ENCODE measurements at places on chromosomes 4 and X.

DNA sequence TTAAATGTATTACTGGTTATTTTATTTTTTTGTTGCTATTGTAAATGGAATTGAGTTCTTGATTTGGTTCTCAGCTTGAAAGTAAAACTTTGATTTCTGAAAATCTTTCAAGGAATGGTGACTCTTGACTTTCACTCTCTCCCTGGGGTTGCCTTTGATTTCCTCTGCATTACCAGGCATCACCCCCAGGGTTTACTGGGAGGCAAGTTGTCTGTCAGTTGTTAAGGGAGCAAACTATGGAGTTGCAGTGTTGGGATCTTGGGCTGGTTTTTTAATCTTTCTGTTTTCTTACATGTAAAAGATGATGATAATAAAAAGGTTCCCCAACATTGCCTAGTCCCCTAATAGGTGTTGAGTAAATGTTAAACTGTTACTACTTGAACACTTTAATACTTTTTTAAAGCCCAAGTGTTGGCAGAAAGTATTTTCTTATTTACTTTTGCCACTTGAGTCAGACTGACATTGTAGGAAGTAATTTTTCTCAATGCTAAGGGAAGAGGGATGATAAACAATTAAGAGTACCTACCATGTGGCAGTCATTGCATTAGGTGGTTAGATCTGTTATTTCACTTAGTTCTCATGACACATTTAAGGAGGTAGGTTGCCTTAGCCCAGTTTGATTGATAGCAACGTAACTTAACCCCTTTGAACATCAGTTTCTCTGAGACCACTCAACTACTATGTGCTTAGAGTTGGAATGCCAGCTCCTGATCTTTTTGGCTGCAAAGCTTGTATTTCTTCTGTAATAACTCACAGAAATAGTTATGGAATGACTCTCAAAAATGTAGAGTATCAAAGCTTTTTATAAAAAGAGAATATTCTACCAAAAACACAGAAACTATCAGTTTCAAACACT is 67.1 kb downstream of the DCLK2 start:
- DNase-seq = no peak

- DNase-seq = peak; percentile 84
Measured at GRCh38 chr4:6720202-6720699, 4.3 kb downstream of the BLOC1S4 start.

DNA sequence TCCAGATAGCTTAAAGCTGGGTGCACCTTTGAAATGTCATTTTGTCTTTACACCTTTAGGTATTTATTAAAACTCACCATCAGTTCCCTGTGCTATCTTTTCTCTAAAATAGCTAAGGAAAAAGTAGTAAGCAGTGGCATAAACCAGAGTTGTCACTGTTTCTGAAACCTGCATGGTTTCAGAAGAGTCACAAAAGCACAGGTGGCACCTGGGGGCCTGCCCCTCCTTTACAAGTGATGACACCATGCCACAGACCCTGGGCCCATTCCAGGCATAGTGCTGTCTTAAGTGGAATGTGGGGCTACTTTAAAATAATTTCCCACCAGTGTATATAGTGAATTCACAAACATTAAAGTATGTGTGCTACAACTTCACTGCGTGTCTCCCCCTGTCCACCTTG is 47.8 kb downstream of the DCUN1D4 start:
- no peak for DNase-seq

DNA sequence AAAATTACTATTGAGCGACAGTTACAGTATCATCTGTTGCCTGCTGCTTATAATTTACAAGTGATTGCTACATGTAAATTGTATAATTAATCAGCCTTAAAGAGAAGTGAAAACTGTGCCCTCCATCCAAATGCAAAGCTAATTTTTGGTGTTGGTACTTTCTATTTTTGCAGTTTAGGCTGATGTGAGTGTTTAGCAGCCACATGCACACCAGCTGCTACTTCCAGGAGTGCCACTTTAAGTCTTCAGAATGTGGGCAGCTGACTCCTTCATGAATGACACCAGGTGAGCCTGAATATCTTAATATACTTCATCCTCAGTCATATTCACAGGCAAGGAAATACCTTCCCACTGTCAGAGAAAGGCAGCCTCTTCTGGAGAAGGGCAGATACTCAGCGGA is 149.8 kb upstream of the RASGEF1B start:
- no peak for DNase-seq

- no peak for DNase-seq
Measured at GRCh38 chr4:152619556-152619955, 60.2 kb downstream of the TMEM154 start.

GRCh38 chr4:92678292-92678691 is 374.5 kb downstream of the GRID2 start:
- no peak for DNase-seq

DNA sequence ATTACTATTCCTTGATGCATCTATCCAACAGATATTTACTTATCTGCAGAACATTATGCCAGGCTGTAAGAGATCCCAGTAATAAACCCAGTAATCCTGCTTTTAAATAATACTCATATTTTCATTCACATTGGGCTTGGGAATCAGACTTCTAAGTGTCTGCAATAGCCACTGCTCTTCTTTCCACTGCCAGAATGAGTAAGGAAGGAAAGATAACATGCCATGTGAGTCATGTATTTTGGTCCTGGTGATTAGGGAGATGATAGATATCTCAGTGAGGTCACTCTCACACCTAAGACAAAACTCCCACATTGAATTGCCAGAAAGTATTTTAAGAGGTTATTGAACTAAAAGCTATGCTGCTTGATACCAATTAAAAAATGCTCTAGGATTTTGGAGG is 13.9 kb upstream of the HEPH start:
- no peak for DNase-seq

- no peak for DNase-seq
Measured at GRCh38 chr4:113645771-113646441, 115.6 kb downstream of the CAMK2D start.

DNA sequence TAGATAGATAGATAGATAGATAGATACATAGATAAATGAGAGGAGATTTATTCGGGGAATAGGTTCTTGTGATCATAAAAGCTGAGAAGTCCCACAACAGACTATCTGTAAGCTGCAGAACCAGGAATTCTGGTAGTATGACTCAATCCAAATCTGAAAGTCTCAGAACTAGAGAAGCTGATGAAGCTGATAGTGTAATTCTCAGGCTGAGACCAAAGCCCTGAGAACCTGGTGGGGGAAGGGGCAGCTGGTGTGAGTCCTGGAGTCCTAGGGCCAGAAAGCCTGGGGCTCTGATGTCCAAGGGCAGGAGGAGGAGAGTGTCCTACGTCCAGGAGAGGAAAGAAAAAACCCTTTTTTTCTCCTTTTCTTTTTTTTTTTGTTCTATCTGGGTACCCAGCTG is 8.0 kb upstream of the BANK1 start:
- no peak for DNase-seq

DNA sequence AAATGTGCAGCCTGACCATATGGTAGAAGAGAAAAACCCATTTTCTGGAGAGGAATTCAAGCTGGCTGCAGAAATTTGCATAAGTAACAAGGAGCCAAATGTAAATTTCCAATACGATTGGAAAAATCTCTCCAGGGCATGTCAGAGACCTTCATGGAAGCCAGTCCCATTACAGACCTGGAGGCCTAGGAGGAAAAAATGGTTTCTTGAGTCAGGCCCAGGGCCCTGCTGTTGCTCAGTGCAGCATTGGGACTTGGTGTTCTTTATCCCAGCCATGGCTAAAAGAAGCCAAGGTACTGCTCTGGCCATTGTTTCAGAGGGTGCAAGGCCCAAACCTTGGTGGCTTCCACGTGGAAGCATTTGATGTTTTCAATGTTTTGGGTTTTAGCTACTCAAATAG is 70.6 kb downstream of the MAGEC2 start:
- DNase-seq = no peak

- no peak for DNase-seq
Measured at GRCh38 chrX:104854188-104854587, 288.2 kb downstream of the IL1RAPL2 start.

DNA sequence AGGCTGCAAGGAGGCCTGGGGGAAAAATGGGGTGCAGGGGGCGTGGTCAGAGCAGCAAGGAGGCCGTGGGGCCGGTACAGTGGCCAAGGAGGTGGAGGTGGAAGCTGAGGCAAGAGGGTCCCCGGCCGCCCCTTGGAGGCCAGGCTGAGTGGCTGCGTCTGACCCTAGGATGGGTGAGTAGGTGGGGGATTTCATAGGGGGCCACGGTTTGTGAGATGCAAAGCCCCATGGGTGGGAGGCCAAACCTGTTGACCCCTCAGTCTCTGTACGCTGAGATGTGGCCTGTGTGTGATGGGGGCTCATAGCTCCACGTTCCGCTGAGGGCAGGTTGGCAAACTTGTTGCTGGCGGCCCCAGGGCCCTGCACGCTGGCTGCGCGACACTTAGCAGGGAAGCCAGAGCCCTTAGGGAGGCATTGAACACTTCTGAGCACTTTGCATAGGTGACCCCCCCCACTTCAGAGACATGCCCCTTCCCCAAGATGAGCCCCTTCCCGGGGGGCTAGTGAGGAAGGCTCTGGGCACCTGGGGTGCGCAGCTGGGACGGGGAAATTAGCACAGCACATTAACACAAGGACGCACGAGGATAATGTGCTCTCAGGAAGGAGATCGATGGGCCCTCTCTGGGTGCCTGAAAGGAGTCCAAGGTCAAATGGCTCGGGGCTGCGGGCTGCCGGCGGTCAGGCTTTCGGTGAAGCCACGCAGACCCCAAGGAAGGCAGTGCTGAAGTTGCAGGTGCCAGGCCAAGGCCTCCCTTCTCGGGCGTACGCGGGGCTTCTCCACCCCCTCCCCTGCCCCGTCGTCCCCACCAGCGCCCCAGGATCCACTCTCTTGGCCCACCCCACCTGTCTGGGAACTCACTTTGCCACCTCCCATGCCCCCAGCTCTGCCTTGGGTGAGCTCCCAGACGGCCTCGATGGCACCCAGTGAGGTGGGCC is 107.4 kb downstream of the HMX1 start:
- no peak for DNase-seq

- no peak for DNase-seq
Measured at GRCh38 chr4:168208957-168209614, 109.5 kb downstream of the DDX60 start.

DNA sequence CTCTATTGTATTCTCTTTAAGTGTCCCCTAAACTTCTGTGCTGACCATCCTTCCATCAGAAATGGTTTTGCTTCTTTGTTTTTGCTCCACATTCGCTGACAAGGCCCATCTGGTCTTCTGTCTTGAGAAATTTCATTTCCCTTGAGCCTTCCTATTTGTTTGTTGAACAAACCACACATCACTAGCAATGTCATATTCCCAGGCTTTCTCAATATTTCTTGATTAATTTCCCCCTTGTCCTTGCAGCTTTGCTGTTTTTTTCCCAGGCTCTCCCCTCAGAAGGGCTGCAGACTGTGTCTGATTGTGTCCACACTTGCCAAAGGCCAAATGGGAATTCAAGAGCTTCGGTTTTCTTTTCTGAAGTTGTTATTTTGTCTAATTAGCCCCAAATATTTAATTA is 158.9 kb downstream of the MID1IP1 start:
- no peak for DNase-seq

- DNase-seq = no peak
Measured at GRCh38 chr4:25457053-25457715, 80.1 kb downstream of the ANAPC4 start.

- no peak for DNase-seq
Measured at GRCh38 chrX:45026036-45026435, 153.0 kb downstream of the KDM6A start.

DNA sequence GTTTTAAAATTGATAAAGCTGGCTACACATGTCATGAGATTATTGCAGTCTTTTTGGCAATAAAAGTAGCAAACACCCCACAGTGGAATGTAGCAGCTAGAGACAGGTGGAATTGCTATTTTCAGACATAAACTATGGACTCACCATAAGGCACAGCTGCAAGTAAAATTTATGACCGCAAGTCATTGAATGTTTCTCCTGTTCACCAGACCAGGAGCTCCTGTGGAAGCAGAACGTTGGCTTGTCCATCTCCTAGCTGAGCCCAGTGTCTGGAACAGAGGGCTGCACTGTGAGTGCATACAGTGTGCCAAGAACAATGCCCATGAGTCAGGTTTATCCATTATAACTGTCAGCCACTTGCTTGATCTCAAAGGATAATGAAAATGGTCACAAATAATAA is 538.2 kb downstream of the INPP4B start:
- DNase-seq = no peak

- no peak for DNase-seq
Measured at GRCh38 chr4:155591738-155592143, 74.9 kb upstream of the GUCY1A1 start.

GRCh38 chr4:12487000-12487399 is 997.1 kb downstream of the RAB28 start:
- no peak for DNase-seq

DNA sequence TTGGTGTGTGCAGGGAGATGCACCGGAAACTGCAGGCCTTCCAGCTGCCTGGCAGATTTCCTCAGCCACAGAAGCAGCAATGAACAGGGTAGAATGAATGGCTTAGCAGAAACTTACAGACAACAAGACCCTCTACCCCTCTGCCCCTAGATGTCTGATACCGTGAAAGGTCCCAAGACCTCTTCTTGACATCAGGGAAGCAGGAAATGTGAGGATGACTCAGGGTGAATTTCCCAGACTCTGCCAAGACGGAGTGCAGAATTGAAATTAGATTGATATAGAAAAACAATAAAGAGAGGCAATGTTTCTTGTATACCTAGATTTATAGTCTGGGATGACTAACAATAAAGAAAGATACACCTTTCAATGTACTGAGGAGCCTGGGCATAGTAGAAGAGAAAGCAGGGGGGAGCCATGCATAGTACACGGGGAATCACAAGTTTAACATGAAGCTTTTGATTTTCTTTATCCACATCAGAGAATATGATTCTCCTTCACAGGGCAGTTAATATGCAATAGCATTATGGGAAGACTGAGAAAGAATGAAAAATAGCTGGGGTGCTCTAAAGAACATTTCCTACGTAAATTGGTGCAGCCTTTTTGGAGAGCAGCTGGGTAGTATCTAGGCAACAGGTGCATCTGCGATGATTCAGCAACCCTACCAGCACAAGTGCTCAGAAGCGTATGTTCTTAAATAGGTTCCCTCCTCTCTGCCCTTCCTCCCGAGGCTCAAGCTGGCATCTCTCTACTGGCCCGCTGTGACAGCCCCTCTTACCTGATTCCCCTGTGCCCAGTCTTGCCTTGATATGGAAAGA is 18.3 kb upstream of the CXCR3 start:
- no peak for DNase-seq

DNA sequence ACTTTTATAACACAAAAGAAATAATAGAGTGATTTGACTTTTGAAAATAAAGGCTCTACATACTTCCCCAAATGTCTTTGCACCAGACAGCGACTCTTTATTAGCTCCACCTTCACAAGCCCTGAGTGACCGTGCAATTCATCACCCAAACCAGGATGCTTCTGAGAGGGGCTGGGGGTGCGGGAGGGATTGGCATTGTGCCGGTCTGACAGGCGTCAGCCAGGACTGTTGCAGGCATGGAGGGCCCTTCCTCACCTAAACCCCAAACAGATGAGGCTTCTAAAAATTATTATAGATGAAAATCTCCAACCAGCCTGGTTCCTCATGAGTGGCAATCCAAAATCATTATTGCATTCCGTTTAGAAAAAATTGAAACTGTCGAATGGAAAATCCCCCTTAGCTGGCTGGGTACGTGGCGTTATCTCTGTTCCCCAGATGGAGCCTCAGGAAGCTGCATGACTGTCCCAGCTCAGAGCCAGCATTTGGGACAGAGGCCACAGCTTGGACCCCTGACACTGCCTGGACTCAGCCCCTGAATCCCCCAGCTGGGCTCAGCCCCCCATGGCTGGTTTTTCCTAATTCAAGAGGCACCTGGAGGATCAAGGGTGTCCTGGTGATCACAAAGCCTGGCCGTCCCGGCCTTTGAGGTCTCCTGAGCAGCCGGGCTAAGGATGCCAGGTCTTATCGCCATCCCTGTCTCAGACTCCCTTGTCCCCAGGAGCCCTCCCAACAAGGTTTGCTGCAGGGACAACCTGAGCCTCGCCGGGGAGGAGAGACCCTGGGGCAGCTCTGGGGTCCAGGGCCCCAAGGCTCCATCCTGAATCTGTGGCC is 60.4 kb downstream of the SORCS2 start:
- DNase-seq = no peak
